Stimulated activated CD8-positive, alpha-beta memory T cell treated with anti-CD3 and anti-CD28 coated beads, Interleukin-7, amount 100 ng/mL, for 1 hour (primary cell): ENCODE measurements at places on chromosomes 4 and X.

GRCh38 chr4:1018147-1019020 is 7.0 kb downstream of the FGFRL1 start:
- DNase-seq, result no peak

GRCh38 chrX:132505116-132505515 is 16.3 kb upstream of the MBNL3 start:
- no peak for DNase-seq

- DNase-seq, result no peak
Observed at GRCh38 chr4:3345384-3345783, 52.6 kb downstream of the RGS12 start.

DNA sequence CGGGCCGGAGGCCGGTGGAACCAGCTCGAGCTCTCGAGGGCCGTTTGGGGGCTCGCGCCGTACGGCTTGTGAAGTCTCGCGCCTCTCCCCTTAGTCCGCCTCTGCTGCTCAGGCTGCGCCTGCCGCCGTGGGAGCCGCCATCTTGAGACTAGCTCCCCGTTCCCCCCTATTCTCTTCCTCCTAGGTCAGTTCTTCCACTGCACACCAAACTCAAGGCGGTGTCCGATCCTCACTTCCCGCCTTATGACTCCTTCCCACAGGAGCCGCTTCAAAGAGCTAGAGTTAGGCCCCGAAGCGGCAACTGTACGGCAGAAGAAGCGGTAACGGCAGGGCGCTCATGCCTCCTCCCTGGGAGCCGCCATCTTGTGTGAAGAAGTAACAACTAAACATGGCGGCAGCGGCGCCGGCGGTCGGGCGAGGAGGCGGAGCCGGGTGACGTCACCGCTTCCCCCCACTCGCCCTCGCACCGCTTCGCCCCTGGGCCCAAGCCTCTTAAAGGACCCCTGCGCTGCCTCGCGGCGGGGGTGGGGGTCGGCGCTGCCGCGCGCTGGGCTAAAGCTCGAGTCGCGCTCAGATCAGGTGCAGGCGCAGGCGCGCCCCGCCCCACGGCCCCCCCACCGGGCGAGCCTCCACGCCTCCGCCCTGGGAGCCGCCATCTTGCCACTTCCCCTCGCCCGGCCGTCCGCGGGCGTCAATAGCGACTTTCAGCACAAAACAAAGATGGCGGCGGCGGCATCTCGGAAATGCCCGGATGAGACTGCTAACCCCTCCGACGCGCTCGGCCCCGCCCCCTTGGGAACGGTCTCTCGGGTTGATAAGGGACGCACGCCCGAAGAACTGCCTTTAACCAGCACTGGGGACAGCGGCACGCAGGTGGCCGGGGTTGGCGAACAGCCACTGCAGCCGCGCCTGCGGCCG is at the start of gene HCFC1:
TSS of gene HCFC1 (minus strand) at position 369 of the 918 bp plus-strand sequence. CDS start 978 bp downstream, outside the sequence.
- DNase-seq, result peak; percentile 73
